ENCODE measurements at places on chromosomes 11 and 22. TPM values are rescaled to one million over a fixed set of nuclear protein-coding genes. Genes with fewer than 3 reads are reported as not detected.

Gene UBE2L3
- 63.3 TPM for polyA plus RNA-seq

Gene TMEM109
- 59.1 TPM for polyA plus RNA-seq

Gene GLYAT
- polyA plus RNA-seq = 1.9 TPM

Gene LRRC32
- polyA plus RNA-seq = 20.5 TPM

Gene SCN4B
- polyA plus RNA-seq = 4.9 TPM

Gene DBX1
- not detected for polyA plus RNA-seq

Gene OR2AG1
- polyA plus RNA-seq = not detected

Gene TEX54
- 40.7 TPM for polyA plus RNA-seq

Gene ZDHHC13
- polyA plus RNA-seq = 32.6 TPM

Gene ZNF143
- 43.6 TPM for polyA plus RNA-seq

Gene LRRC74B
- polyA plus RNA-seq = 8.7 TPM

Gene RBM14
- polyA plus RNA-seq = 85.2 TPM

Gene HTR3B
- 1.1 TPM for polyA plus RNA-seq

Gene DEUP1
- 18.2 TPM for polyA plus RNA-seq

Gene OR51B5
- polyA plus RNA-seq = 0.78 TPM

Gene RFPL2
- 0.34 TPM for polyA plus RNA-seq

Gene STIP1
- 267 TPM for polyA plus RNA-seq

Gene RIC3
- 18.7 TPM for polyA plus RNA-seq

Gene PUS3
- 8.4 TPM for polyA plus RNA-seq

Gene DDX17
- 259 TPM for polyA plus RNA-seq

Gene BIRC3
- 6.2 TPM for polyA plus RNA-seq

Gene OR5D16
- not detected for polyA plus RNA-seq

Gene DGAT2
- polyA plus RNA-seq = 77.6 TPM

Gene RTN4R
- 2.1 TPM for polyA plus RNA-seq
